ENCODE measurements at places on chromosomes 12 and 14.

- DNase-seq: no peak
Measured at GRCh38 chr14:38339696-38340095, 83.8 kb upstream of the CLEC14A start.

GRCh38 chr12:39620659-39621658, 1.4 kb upstream of the ABCD2 start:
- no peak for DNase-seq

GRCh38 chr14:77000340-77001270, 27.9 kb downstream of the IRF2BPL start:
- no peak for DNase-seq

GRCh38 chr12:124389138-124389724, 94.3 kb downstream of the RFLNA start:
- DNase-seq: no peak

- no peak for DNase-seq
Measured at GRCh38 chr14:101732118-101732517, 29.4 kb upstream of the PPP2R5C start.

DNA sequence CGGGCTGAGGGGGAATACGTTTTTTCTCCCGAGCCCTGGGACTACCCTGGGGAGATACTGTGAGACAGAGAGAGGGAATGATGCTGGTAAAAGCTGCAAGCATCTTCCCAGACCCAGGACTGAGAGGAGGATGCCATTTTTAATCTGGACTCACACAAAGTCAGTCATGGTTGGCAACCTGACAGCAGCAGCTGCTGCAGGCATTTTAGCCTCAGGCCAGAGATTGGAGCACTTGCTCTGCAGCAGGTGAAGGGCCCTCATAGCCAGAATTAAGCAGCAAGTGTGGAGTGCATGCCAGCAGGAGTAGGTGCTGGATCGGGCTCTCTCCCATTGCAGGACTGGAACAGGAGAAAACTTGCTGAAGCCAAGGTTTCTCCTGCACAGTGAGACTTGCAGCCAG, 361.1 kb upstream of the CLEC14A start:
- no peak for DNase-seq

- DNase-seq: no peak
Measured at GRCh38 chr12:95412482-95413311, 61.3 kb upstream of the METAP2 start.

GRCh38 chr12:95857799-95858198, 953 bp upstream of the SNRPF start:
- DNase-seq: no peak

DNA sequence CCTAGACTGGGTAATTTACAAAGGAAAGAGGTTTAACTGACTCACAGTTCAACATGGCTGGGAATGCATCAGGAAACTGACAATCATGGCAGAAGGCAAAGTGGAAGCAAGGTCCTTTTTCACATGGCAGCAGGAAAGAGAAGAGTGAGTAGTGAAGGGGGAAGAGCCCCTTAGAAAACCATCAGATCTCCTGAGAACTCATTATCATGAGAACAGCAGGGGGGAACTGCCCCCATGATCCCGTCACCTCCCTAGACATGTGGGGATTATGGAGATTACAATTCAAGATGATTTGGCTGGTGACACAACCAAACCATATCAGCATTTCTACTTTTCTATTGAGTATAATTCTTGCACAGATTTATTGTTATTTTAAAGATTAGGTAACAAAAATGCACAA, 822.1 kb upstream of the FLRT2 start:
- DNase-seq: no peak

DNA sequence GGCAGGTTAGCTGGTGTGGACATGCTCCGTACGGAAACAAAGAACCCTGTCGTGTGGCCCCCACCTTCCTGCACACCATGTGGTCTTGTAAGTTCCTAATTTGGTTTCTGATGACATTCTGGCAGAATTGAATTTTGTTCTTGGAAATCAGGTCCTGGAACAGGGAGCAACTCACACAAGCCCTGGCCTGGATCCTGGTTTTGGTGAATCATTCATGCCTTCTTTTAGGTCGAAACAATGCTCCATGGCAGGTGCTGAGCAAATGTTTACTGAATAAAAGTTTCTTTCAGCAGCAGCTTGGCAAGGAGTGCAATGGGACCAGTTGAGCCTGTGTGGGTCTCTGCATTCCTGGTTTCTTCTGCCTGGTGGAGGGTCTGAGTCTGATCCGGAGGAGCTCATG, 978.4 kb downstream of the BCL11B start:
- DNase-seq: no peak

GRCh38 chr14:60565211-60565610, 56.3 kb downstream of the SIX6 start:
- no peak for DNase-seq

DNA sequence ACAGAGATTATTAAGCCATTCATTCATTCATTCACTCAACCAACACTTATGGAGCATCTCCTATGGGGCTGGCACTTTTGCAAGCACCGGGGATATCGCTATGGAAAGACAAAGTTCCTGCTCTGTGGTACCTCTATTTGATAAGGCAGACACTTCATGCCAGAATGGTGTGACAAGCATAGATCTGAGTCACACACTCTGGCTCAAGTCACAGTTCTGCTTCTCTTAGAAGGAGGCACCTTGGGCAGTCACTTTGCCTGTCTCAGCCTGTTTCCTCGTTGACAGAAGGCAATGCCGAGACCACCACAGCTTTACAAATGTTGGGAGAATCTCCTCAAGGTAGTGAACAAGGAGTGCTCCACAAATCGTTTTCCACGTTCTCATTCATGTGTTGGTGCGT, 205.2 kb downstream of the SLC41A2 start:
- DNase-seq: no peak
